ENCODE measurements at places on chromosomes 3 and 15.

GRCh38 chr3:194043516-194043915 is 92.4 kb upstream of the HES1 start:
- DNase-seq, result no peak

GRCh38 chr3:65348398-65348995 is 660.7 kb upstream of the ADAMTS9 start:
- no peak for DNase-seq

- DNase-seq, result peak; percentile 51
Observed at GRCh38 chr15:65083262-65083701, 6.7 kb downstream of the KBTBD13 start.

DNA sequence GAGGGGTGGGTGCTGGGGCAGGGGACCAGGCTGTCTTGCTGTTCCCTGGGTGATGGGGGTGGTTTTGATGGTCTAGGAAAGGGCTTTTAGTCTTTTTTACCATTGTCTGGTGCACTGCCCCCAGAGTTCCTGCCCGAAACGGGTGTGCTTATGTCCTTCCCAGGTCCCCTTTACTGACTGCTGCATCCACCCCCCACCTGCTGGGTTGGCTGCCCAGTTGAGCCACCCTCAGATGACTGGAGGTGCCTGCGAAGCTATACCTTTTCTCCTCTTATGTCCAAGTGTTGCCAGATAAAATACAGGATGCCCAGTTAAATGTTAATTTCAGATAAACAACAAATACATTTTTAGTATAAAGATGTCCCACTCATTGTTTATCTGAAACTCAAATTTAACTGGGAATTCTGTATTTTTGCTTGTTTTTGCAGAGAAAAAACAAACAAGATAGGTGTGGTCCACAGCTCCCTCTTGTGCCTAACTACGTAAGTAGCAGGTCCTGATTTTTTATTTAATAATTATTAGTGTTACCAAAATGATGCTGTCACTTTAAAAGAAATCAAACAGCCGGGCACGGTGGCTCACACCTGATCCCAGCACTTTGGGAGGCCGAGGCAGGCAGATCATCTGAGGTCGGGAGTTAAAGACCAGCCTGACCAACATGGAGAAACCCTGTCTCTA is 6.1 kb upstream of the RPP14 start:
- DNase-seq, result no peak

GRCh38 chr3:180402471-180403073 is 199.4 kb upstream of the TTC14 start:
- DNase-seq, result no peak

DNA sequence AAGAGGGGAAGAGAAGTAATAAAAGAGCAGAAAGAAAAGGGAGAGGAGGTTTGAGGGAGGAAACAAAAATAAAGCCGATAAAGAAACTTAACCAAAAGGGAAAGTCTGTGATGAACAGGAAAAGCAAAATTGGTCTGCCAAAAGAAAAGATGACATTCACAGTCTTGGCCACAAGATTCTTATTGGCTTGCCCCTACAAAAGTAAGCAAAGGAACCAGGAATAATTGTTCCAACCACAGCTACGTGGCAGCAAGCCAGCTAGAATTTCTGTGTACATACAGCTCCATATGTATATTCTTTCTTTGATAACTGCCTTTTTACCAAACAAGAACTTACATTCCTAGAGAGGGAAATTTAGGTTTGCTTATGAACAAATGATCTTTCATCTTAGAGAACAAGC is 79.6 kb downstream of the MLH1 start:
- DNase-seq, result no peak

GRCh38 chr3:183437666-183438564 is 9.5 kb upstream of the MCF2L2 start:
- DNase-seq, result no peak

DNA sequence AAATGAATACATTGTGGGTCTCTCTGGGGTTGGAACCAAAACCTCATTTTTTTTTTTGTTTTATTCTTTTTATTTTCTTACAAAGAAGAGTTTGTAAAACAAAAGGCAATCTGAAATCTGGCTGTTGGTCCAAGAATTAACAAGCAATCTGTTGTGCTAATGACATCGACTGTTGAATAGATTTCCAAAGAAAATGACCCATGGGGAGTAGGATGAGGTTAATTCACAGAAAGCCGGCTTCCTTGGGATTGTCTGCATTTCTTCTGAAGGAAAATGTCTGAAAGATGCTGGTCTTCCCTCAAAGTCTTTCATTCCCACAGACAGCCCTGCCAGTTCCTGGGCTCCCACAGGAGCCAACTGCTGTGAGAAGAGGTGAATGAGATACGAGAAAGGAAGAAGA is 92.9 kb downstream of the LRRC3B start:
- no peak for DNase-seq

- peak; percentile 81 for DNase-seq
Observed at GRCh38 chr3:196941729-196942225, 551 bp downstream of the NCBP2 start.

DNA sequence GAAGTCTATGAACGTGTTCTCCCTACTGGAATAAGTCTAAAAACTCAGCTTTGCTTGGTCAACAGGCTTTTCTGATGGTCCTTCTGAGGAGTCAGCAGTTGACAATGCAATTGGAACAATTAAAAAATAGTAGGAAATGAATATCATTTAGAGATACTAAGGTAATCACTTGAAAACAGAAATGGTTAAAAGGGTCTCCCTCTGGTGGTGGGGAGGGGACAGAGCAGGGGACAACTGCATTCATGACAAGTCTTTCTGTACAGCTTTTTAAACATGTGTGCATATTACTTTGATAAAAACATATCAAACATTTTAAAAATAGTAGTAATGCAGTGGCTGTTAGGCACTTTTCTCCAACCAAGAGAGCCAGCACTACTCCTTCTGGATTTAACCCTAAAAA is 119.9 kb upstream of the FHIT start:
- DNase-seq, result no peak

Measured in upper lobe of right lung (tissue), 1 donor.